NCI-H187 treated with DMSO at 0.1 percent for 48 hours (cell line): ENCODE measurements at places on chromosomes 6 and 20.

- no peak for DNase-seq
Observed at GRCh38 chr20:36270744-36271638, 34.7 kb downstream of the AAR2 start.

DNA sequence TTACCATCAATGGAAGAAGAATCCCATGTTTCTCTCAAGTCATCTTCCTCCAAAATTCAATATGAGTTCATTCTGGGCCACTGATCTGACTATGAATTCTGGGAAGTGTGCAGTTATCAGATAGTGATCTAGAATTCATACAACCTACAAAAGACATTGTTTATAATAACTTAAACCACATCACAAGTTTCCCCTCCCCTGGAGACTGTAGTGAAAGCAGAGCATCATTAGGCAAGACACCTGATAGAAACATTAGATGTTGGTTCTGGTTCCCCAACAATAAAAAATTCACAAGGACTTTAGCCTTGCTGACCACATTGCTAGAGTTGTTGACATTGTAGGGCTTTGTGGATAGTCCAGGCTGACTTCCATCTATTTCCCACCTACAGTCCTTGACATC lies 506.4 kb upstream of the JAG1 start:
- no peak for DNase-seq

DNA sequence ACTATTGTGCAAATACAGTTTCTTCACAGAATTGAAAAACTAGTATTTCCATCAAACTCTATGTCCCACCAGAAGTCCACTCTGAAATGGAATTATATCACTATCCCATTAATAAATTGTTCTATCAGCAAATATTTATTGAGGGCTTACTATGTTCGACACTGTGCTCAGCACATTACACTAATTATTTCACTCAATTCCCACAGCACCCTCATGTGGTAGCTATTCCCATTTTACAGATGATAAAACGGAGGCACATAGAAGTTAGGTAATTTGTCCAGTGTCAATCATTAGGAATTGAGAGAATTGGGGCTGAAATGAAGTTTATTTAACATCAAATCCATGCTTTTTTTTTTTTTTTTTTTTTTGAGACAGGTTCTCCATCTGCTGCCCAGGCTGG lies 52.5 kb downstream of the MKKS start:
- no peak for DNase-seq

DNA sequence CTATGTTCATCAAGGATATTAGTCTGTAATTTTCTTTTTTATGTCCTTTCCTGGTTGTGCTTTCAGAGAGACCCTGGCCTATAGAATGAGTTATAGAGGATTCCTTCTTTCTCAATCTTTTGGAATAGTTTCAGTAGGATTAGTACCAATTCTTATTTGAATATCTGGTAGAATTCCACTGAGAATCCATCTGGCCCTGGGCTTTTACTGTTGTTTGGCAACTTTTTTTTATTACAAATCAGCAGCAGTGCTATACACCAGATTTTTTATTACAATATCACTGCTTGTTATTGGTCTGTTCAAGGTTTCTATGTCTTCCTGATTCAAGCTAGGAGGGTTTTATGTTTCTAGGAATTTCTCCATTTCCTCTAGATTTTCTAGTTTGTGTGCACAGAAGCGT lies 50.0 kb upstream of the NRSN1 start:
- DNase-seq = no peak

GRCh38 chr20:37190354-37191112 lies 11.2 kb upstream of the MROH8 start:
- no peak for DNase-seq

DNA sequence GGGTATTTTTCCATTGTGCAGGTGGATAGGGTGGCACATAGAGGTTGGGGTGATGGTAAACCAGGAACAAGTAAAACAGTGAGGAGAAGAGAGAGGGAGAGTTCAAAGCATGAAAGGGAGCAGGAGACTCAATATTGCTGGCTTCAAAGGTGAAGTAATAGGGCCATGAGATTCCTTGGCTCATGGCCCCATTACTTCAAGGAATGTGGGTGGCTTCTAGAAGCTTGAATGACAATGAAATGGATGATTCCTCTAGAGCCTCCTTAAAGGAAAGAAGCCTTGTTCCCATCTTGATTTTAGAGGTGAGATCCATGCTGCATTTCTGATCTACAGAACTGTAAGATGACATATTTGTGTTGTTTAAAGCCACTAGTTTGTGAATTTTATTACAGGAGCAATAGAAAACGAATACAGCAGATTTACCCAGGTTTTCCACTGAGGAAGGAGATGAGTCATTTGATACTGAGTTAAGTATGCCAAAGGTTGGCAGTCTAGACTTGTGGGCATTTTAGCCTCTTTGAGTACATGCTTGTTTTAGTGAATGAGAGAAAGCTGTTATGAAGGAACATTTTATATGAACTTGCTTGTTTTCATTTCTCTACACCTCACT lies 110.4 kb downstream of the PLCB4 start:
- no peak for DNase-seq

- no peak for DNase-seq
Observed at GRCh38 chr20:10576411-10577090, 97.2 kb downstream of the JAG1 start.

GRCh38 chr6:108762394-108762793 lies 85.8 kb upstream of the ARMC2 start:
- no peak for DNase-seq

DNA sequence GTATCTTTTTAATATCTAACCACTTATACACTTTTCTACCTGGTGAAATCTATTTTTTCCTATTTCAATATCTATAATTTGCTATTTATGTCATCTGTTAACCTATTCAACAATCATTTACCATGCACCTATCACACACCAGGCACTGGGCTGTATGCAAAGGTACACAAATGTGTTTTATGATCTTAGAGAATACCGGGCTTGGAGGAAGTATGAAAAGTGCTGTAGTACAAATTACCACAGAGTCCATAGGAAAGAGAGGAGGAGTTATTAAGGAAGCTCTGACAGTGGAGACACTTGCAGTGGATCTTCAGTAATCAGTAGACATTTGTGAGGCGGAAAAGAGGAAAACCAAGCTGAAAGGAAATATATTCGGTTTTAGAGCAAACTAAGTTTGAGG lies 96.0 kb downstream of the HIVEP2 start:
- no peak for DNase-seq

DNA sequence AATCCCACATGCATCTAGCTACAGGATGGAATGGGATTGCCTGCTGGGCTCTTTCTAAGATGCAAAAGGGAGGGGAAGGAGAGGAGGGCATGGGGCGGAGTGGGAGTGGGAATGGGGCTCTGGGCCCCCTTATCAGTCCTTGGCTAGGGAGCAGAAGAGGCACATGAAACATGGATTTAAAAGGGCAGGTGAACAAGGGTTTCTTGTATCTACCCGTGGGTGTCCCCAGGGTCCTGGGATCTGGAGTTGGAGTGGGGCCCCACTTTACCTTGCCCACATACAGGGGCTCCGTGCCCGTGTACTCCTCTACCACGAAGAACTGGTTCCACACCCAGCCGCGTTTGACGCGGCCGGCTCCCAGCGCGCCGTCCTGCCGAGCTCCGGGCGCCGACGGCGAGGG lies 57.5 kb downstream of the CDH22 start:
- DNase-seq = no peak

- no peak for DNase-seq
Observed at GRCh38 chr20:49905415-49906091, 9.8 kb downstream of the SPATA2 start.

- DNase-seq = no peak
Observed at GRCh38 chr6:44285552-44286284, 15.5 kb downstream of the TMEM151B start.

- DNase-seq = no peak
Observed at GRCh38 chr6:48695872-48696271, 584.9 kb upstream of the PTCHD4 start.
